ENCODE measurements at places on chromosomes 16 and 17. TPM values are rescaled to one million over a fixed set of nuclear protein-coding genes. Genes with fewer than 3 reads are reported as not detected.

Gene ITGB3
- 15.6 TPM for total RNA-seq

Gene QPRT
- 40.0 TPM for total RNA-seq

Gene CIBAR2
- total RNA-seq: not detected

Gene MMP28
- 2.6 TPM for total RNA-seq

Gene GPRC5B
- total RNA-seq: 11.5 TPM

Gene PIRT
- not detected for total RNA-seq

Gene SSTR5
- not detected for total RNA-seq

Gene WSCD1
- 0.09 TPM for total RNA-seq

Gene TMEM101
- 93.0 TPM for total RNA-seq

Gene CLEC16A
- total RNA-seq: 15.1 TPM

Gene KRTAP16-1
- total RNA-seq: not detected

Gene SRL
- 0.09 TPM for total RNA-seq

Gene PRM2
- total RNA-seq: not detected

Gene CCR7
- 0.09 TPM for total RNA-seq

Gene SPN
- under 0.01 TPM for total RNA-seq

Gene NPIPB13
- total RNA-seq: 1.8 TPM

Gene METTL23
- 17.6 TPM for total RNA-seq

Gene TRPV3
- total RNA-seq: 1.4 TPM

Gene NXN
- total RNA-seq: 47.5 TPM
